ENCODE measurements at places on chromosomes 13 and 19.

- no peak for DNase-seq
These were observed 386.2 kb downstream of the IRS2 start for GRCh38 chr13:109400209-109400608.

- no peak for DNase-seq
These were observed 6.5 kb downstream of the DGKH start for GRCh38 chr13:42054798-42055499.

- DNase-seq = no peak
These were observed 24.8 kb upstream of the PLA2G4C start for GRCh38 chr19:48135411-48135810.

DNA sequence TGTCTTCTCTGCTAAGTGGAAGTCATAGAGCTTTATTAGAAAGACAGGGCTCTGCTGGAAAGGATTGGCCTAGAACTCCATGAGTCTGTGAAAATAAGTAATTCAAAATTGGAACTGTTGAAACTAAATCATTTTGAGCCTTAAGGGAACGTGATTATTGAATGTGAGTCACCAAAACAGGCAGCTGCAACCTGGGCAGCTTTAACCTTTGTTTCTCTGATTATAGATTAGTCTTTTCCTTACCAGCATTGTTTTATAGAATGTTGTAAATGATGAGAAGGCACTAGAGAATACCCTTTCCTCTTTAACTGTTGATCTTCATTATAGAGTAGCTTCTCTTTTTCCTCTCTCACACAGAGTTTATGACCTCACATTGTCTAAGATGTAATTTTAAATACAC lies 638.8 kb upstream of the SLITRK6 start:
- no peak for DNase-seq

DNA sequence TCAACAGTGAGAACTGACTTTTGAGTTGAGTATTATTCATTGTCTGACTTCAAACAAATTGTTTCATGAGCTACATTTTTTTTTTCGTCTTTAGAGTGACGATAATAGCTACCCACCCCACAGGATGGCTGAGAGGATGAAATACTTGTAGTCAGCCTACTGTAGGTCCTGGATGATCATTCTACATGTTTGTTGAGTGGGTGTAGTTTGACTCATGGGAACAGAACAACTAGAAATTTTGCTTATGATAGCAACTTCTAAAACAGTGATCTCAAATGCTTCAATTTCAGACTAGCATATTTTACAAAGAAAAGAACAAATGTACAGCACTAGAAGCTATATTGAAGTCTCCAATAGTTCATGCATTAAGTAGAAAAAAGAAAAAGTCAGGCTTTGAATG lies 651.8 kb downstream of the PCDH9 start:
- DNase-seq = no peak

- no peak for DNase-seq
These were observed 2.2 kb downstream of the ABCA7 start for GRCh38 chr19:1041835-1042685.

- no peak for DNase-seq
These were observed 44.7 kb upstream of the USP29 start for GRCh38 chr19:57075125-57075524.

DNA sequence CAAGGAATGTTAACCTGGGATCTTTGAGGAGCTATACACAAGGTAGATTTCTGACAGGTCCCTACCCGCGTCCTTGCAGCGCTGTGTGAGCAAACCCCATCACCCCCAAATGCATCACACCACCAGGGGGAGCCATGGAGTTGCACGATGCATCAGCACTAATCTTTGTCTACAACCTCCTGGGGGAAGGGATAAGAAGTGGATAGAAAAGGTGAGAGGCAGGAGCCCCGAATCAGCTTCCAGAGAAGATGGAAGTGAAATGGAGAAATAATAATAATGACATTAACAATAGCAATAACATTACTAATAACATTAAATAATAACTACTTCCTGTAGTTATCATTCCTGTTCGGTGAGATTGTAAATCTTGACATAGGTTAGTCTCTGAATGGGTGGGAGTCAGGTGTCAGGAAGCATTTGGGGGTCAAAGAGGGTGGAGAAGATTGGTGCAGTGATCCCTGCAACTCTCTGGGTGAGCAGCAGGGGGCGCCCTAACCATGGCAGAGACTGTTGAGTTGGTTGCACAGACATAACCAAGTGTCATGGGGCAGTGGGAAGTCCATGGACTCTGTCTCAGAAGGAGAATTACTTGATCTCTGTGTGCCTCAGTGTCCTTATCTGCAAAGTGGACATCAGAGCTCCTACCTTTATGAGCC lies 16.5 kb downstream of the SIGLEC7 start:
- DNase-seq = peak; percentile 81

- no peak for DNase-seq
These were observed 179.0 kb downstream of the LACC1 start for GRCh38 chr13:44058624-44059215.

DNA sequence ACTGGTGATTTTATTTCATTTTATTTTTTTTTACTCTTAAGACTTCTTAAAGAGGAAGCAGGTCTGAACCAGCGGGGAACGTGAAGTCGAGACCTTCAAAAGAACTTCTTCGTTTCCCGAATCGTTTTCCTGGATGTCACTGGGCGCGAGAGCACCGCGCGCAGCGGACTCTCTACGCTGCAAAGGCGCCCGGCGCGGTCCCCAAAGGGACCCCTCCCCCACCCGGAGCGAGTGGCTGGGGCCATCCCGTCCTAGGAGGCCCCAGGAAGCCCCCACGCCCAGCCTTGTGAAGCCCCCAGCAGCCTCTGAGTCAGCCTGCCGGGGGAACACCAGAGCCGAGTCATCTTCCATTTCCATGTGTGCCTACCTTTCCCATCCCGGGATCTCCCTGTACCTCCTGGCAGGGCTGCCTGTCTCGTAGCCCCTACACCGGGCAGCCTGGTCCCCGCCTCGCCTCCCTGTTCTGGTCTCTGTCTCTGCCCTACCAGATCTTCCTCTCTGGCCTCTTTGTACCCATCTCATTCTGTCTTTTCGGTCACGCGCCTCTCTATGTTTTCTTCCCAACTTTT lies 608 bp downstream of the CD70 start:
- no peak for DNase-seq

- no peak for DNase-seq
These were observed 155.8 kb downstream of the URI1 start for GRCh38 chr19:30097746-30098280.

- DNase-seq = no peak
These were observed 10.8 kb downstream of the SUGP2 start for GRCh38 chr19:19022380-19022961.

DNA sequence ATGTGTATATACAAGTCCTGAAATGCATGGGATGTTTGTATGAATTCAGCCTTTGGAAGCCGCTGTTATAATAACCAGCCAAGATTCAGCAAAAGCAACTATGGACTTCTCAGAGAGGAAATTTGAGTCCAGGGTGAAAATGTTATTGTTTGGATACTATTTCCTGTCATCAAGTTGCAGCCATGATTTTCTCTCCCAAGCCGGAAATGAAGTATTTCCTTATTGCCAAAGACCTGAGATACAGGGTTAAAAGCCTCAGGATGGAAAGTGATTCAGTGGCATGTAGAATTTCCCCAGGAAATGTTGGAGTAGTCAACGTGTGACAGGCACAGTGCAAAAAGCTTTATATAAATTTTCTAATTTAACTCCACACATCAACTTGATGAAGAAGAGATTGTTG lies 133.9 kb downstream of the IRS2 start:
- no peak for DNase-seq

GRCh38 chr13:106596275-106596937 lies 28.5 kb upstream of the ARGLU1 start:
- no peak for DNase-seq

GRCh38 chr19:52237771-52238400 lies 31.5 kb upstream of the ZNF766 start:
- DNase-seq = peak; percentile 59

Measured in activated CD8-positive, alpha-beta memory T cell treated with anti-CD3 and anti-CD28 coated beads, Interleukin-2, amount 50 U/mL, for 4 hours (primary cell).